ENCODE measurements at places on chromosomes 16 and 17. TPM values are rescaled to one million over a fixed set of nuclear protein-coding genes. Genes with fewer than 3 reads are reported as not detected.

- peak; percentile 37 for DNase-seq
These were observed 317 bp downstream of the TEFM start for GRCh38 chr17:30905742-30906100.

The KRT33B gene
- not detected for total RNA-seq

The ABCA8 gene
- not detected for total RNA-seq

The SHCBP1 gene
- total RNA-seq = 37.6 TPM

The MYLK3 gene
- total RNA-seq = not detected

DNA sequence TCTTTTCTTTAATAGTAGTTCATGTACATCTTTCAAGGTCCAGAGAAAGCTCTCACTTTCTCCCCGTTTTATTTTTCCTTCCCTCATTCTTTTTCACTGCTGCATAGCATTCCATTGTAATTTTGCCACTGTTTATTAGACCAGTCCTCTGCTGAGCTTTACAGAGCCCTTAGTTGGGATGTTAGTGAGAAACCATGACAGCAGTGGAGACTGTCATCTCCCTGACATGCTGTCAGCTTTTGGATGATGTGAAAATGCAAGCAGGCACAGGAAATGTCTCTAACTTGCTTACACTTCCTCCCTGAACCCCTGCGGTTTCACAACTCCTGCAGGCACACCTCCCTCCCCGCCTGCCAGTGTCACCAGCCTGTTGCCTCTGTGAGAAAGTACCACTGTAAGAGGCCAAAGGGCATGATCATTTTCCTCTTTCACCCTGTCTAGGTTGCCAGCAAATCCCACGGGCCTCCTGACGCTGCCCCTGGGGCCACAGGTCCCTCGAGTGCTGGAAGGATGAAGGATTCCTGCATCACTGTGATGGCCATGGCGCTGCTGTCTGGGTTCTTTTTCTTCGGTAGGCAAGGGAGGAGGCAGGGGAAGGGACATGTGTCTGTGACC is at the start of gene ITGAL:
TSS of gene ITGAL (plus strand) at position 415 of the 615 bp plus-strand sequence. CDS start at position 511, 96 bp downstream.
- DNase-seq = peak; percentile 94
